ENCODE measurements at places on chromosomes 7 and 10.
A peak's percentile ranks its signal among the peaks of the same experiment; 100 is the strongest.

DNA sequence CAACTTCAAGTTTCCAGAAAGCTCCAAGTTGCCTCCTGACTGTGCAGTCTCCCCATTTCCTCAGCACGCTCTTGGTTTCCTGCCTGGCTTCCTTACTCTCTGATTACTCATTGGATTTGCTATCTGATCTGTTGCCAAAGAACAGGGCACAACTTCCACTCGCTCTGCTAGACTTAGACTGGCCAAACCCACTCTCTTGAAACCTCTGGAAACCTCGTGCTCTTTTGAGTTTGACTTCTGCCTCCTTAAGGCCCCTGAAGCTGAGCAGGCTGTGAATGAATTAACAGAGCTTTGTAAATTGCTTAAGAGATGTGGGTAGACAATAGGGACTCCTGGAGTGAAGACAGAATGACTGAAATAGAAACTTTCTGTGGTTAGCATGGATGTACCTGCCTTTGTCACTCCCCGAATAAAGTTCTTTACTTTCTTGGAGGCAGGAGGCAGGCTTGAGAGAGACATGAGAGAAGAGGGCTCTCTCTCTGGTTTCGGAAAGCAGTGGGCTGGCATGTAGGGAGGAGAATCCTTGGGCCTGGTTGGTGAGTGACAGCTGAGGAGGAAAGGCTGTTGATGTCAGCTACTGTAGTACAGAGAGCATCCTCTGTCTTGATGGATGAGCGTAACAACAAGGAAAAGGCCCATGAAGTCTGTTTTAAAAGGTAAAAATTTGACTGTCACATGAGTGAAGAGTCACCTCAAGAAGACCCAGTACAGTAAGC, 70.8 kb downstream of the CHN2 start:
- no peak for DNase-seq

GRCh38 chr7:155523168-155523675, 23.1 kb downstream of the CNPY1 start:
- DNase-seq = no peak

- DNase-seq = no peak
Observed at GRCh38 chr10:86288695-86289576, 77.7 kb downstream of the GRID1 start.

DNA sequence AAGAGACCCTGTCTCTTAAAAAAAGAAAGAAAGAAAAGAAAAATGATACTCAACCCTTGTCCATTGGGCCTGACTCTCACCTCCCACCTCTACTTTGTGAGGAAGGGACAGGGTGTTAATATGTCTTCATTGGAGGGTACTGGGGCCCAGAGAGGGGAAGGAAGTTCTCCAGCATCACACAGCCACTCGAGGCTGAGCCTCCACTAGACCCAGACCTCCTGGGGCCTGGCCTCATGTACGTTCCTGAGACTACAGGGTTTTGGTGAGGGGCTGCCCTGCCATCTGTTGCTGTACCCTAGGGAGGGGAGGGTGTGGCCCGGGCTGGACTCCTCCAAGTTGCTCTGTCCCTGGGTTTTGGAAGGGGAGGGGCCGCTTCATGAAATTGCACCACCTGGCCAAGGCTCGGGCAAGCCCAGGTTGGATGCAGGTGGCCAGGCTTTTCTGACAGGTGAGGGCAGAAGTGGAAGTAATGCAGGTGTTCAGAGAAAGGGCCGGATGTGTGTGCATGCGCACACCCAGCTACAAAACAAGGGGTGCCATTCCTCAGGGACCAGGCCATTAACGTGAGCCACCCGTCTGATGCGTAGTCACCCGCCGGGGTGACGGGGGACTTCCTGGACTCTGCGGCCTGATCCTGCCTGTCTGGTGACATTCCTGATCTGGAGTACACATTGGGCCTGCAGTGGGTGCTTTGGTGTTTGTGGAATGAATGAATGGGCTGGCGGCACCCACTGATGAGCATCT, 21.7 kb downstream of the GTF2IRD1 start:
- DNase-seq = no peak

DNA sequence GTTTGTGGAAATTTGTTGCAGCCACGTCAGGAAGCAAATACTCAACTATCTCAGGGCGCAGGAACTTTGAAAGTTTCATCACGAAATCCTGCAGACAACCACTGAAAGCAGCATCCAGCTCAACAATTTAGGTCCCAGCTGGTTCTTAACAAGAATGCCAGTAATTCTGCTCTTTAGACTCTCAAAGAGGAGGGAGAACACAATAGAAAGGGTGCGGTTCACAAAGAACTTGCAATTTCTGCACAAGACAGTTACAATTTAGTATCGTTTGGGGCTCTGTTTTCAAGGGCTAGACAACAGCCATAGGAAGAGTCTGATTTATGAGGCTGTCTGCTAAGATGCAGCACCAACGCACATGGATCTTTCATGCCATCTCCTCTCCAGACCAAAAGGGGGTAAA, 223.1 kb downstream of the FGFR2 start:
- DNase-seq = no peak

DNA sequence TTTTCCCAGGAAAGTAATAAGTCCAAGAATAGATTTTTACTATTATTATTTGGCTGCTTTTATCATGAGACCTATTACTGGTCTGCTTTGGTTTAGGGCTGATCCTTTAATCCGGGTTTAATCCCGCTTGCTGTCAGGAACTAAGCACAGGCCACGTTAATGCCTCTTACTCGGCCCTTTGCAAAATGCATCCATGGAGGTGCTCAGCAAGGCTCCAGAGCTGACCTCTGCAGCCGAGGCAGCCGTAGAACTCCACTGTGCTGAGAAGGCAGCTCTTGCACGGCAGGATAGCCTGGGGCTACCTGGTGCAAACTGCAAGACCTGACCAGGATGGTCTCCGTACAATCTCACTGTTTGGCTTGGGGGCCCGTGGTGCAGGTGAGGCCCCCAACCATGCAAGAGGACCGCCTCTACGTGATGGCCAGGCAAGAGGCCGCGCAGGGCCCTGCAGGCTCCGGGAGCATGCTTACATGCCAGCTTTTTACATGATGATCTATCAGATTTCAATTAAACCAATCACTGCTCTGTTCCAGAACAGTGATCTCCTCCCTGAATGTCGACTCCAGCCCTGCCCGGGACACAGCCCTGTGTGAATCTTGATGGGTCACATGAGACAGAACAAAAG, 10.4 kb upstream of the CALML3 start:
- DNase-seq = no peak

- DNase-seq = no peak
Observed at GRCh38 chr7:100933734-100934133, 15.6 kb upstream of the MUC3A start.

- DNase-seq = peak; percentile 81
Observed at GRCh38 chr10:29857843-29858701, 201.3 kb downstream of the JCAD start.

DNA sequence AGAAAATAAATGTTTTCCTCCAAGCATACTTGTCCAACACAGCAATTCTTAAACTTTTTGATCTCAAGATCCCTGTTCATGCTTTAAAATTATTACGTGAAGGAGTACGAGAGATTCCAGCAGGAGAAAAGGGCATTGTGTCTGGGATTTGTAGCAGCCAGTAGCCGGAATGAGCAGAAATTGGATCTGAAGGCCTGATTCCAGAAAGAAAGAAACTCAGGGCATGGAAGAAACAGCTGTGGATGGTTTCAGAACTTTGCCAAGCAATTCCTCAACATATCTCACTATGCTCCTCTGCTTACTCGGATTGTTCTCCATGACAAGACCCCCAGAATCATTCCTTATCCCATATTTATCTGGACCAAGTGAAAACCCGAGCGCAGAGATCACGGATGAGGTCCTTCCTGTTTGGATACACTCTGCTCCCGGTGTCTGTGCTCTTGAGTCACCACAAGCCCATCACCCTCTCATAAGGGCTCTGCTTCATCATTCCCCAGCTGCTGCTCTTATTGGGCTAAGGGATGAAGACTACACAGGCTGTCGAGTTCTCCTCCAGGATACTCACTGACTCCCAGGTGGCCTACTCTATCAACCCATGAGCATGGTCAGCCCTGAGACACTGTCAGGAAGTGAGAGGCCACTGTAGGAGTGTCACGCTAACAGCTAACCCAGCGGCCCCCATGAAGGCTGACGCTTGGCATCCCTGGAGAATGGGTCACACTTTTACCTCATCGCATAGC, 121.0 kb upstream of the LANCL2 start:
- no peak for DNase-seq

GRCh38 chr10:28533186-28533564, 257 bp downstream of the WAC start:
- no peak for DNase-seq

GRCh38 chr10:131215776-131216175, 95.7 kb downstream of the TCERG1L start:
- DNase-seq = no peak

DNA sequence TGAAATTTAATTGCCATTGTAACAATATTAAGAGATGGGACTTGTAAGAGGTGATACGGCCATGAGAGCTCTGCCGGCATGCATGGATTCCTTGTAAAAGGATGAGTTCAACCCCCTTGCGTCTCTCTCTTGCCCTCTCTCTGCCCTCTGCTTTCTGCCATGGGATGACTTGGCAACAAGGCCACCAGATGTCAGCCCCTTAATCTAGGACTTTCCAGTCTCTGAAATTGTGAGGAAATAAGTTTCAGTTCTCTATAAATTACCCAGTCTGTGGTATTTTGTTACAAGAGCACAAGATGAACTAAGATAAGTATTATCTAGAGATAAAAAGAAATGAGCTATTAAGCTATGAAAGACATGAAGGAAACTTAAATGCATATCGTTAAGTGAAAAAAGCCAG, 145.7 kb upstream of the AHR start:
- DNase-seq = no peak

DNA sequence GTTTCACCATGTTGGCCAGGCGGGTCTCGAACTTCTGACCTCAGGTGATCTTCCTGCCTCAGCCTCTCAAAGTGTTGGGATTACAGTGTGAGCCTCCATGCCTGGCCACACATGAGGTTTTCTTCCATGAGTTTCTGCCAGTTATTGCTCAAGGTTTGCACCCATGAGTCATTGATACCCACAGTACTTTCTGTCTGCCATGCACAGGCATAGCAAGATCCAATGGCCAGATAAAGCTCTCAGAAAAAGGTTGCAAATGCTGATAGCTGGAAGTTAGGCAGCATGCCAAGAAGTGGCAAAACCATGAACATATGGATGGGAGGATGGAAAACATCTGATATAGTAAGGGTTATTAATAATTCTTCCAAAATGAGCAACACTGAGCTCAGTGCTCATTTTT, 298.7 kb upstream of the NRG3 start:
- DNase-seq = peak; percentile 2

- no peak for DNase-seq
Observed at GRCh38 chr7:151024435-151025056, at the start of gene ATG9B. TSS of gene ATG9B (minus strand) at chr7:151024494. CDS start at chr7:151024423, 71 bp downstream.

DNA sequence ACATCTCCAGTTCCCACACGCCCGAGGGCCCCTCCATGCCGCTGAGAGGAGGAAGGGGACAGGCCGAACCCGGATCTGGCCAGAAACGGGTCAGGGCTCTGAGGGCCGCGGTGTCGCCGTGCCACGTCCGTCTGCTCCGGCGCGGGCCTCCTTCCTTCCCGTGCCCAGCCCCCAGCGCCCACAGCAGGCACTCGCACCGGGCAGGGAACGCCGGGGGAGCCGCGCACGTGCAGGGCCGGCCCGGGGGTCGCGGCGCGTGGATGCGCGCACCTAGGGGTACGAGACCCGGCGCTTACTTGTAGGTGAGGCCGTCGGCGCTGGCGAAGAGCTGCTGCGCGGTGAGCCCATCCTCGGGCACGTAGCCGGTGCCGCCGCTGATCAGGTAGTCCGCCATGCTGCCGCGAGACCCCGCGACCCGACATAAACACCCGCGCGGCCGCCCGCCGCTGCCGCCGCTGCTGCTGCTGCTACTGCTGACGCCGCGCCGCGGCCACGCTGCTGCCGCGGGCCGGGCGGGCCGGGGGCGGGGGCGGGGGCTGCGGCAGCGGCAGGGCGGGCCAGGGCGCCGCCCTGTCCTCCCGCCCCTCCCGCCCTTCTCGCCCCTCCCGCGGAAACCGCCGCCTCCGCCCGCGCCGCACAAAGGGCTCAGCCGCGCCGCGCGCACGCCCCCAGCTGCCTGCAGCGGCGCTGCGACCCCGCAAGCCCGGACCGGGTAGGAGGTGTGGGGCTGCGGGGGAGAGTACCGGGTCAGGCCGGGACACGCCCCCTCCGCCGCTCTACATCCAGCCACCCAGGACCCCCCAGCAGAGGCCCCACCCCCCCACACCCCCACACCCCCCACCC, 4.1 kb downstream of the IMPDH1 start:
- DNase-seq = no peak

DNA sequence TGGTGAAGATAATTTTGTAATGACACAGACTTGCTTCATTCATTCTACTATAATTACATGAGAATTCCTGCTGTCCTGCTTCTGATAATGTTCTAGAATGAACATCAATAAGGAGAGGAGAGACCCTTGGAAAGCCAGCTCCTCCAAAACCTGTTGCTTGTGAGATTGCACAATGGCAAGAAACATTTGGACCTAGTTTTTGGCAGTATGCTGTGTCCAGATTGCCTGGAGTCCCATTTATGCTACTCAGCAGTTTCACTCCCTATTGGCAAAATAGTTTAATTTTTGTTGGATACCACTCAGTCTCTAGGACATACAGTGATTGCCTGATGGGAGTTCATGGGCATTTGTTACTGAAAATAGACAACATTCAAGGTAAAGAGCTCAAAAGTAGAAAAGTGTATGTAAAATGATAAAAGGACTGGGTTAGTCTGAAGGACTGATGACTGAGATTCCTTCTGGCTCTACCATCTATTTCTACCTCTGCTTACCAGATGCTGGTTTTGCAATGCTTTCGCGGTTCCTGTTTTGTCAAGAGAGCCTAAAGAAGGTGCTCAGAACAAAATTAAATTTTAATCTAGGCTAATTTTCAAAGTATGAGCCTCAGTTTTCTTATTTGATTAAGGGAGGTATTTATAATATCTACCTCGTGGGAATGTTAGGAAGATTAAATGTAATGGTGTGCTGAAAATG, 8.0 kb upstream of the ACTR3B start:
- DNase-seq = no peak

DNA sequence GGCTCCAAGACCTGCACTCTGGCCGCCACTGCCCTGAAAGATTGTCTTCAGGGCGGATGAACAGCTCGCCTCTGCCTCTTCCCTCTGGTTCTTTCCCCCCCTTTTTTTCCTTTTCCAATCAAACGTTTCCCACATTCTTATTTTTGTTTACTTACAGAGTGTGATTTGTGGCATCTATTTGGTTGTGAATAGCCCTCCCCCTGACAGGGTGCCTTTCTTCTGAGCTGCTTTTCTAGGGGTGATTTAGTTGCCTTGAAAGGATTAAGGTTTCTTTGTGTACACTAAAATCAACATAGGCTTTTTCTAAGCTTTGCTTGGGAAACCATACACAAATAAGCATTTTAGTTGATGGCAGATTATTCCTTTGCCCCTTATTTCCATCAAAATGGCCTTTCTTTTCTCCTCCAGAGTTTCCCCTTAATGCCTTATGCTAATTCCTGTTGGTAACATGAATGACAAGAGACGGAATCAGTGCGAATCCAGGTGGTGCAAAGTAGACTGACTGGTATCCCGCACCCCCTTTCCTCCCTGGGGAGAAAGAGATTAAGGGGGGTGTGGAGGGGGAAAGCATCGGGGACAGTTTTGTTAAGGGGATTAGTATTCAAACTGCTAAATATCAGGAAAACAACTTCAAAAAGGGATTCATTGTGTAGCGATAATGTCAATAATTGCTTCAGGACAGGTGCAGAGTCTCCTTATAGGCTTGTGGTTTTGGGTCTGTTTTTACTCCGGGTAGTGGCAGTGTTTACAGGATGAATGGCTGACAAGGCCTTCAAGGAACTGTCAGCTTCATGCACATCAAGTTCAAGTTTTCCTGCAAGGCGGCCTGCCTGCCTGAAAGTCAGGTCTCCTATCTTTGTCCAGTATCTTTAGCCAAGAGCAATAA, 431.6 kb upstream of the GALNT17 start:
- DNase-seq = no peak

Data from kidney epithelial cell (primary cell).